Naive thymus-derived CD4-positive, alpha-beta T cell (primary cell): ENCODE measurements at places on chromosomes 5 and 9.

DNA sequence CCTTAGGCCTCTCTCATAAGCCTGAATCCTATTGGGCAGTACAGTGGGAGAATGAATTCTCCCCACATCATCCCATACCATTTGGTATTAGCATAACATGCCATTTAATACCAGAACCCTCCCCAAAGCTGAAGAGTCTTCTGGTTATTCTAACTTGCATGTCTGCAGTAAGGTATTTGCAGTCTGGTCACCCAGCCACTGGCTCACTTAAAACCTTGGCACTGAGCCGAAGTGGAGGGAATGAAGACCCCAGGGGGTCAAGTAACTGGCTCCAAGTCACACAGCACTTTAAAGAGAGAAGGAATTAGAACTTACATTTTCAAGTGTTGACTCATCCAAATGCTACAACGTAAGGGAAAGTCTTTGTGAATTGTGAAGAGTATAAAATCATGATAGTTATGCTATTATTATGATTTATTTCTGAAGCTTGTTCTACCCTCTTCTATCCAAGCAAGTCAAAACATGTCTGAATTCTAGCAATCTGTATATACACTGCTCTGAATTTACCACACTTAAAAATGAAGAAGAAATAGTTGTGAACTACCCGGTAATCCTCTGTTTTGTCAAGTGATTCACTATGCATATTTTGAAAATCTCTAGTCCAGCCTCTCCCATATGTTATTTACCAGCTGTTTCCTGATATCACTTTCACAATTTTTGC lies 28.5 kb downstream of the GLRA1 start:
- no peak for DNase-seq

- DNase-seq: no peak
These were observed 278.8 kb downstream of the GAS1 start for GRCh38 chr9:86668488-86668887.

- no peak for DNase-seq
These were observed 582.2 kb downstream of the CETN3 start for GRCh38 chr5:89827359-89827758.

GRCh38 chr5:51172903-51173626 lies 210.2 kb upstream of the ISL1 start:
- no peak for DNase-seq

GRCh38 chr5:107486489-107486888 lies 184.2 kb downstream of the EFNA5 start:
- DNase-seq: no peak

DNA sequence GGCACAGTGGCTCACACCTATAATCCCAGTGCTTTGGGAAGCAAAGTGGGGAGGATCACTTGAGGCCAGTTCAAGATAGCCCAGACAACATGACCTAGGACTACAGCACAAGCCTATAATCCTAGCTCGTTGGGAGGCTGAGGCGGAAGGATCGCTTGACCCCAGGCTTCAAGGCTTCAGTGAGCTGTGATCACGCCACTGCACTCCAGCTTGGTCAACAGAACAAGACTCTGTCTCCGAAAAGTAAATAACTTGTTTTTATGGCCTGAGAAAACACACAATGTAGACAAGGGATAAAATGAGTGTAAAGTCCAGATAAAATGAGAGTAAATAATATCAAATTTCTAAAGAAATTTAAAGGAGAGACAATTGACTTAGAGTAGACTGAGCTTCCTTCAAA lies 26.3 kb downstream of the SHLD3 start:
- no peak for DNase-seq

DNA sequence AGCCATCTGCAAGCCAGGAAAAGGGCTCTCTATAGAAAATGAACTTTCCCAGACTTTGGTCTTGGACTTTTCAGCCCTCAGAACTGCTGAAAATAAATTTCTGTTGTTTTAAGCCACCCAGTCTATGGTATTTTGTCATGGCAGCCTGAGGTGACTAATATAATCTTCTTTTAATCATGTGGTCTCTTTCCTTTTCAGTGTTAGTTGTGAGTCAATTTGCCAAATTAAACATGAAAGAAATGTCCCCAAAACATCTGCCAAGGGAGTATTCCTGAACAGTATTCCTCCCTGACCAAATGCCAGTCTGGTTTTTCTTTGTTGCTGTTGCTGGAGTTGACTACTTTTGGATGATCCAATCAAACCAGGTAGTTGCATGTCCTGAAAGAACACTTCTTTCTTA lies 4.7 kb upstream of the YTHDC2 start:
- DNase-seq: no peak

GRCh38 chr9:89821081-89821480 lies 216.3 kb downstream of the GADD45G start:
- DNase-seq: no peak

GRCh38 chr9:14258660-14259239 lies 55.2 kb downstream of the NFIB start:
- DNase-seq: no peak

- no peak for DNase-seq
These were observed 156.7 kb downstream of the SYK start for GRCh38 chr9:90958328-90958727.

DNA sequence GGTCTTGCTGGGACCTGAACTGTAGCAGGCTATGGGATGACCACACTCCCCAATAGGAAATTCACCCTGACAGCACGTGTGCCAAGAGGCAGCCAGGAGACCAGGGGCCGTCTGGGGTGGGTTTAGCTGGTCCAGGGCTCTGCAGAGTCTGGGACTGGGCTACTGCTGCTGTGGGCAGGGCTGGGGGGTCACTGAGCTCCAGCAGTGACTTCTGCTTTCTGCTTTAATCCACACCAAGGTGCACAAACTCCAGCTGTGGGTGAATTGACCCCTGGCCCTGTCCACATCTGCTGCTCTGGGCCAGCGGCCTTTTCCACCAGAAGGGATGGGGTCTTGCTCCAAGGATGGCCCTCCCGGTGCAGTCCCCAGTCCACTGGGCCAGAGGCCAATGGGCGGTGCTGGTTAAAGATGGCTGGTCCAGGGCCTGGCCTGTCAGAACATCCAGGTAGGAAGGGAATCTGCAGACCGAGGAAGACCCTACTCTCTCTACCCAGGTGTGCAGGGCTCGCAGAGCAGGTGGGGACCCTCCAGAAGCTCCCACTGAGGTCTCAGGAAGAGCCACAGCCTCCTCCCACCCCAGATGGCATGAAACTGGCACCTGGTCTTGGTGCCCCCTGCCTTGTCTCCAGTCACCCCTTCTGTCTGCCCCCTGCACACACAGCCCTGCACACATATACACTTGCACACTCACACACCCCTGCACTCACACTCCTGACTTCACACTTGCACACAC lies 28.0 kb downstream of the GLT6D1 start:
- no peak for DNase-seq

- no peak for DNase-seq
These were observed 255.3 kb upstream of the GRIN3A start for GRCh38 chr9:101993771-101994170.

DNA sequence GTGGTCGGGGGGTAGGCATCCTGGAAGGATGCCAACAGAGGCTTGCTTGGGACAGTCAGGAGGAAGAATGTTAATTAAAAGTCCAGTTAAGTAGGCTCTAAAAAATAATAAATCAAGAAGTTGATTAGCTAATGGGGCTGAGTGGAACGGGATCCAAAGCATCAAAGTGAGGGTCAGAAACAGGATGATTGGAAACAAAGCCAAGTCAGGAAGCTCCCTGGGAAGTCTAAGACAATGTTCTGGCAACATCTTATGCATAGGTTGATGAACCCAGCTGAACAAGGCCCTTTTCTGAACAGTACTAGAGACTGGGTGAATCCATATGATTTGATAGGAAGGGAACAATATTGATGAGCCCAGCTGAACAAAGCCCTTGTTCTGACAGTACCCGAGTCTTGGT lies 50.2 kb upstream of the STARD4 start:
- no peak for DNase-seq
